ENCODE measurements at places on chromosomes 12 and 14.

DNA sequence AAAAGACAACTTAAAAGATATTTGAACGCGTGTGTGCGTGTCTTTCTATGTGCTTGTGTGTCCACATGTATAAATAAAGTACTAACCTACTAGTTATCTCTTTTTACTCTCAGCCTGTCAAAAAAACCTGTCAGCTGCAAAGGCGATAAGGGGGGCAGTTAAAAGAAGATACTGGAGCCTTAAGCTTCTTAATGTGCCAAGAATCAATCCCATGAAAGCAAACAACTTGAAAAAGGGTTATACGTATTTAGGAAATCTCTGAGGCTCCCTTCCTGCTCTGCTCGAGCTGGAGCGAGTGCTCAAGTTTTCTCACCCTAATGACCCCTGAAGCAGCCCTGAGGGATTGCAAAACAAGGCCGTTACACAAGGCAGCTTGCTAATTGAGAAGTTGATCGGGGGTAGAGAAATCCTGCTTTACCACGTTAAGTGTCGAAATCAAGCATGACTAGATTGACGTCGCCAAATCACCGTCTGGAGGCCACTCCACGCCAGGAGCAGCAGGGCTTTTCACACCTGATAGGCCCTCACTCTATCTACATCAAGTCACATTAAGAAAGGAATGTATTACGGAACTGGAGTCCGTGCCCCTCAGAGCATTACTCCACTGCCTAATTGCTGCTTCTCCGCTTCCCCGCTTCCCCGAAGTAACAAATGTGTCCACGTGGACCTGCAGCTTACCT, 32.4 kb downstream of the LMO3 start:
- no peak for DNase-seq

- DNase-seq, result no peak
These were observed 584 bp downstream of the ACVR1B start for GRCh38 chr12:51951843-51952722.

GRCh38 chr12:6041891-6042290, 82.6 kb downstream of the VWF start:
- DNase-seq, result no peak

DNA sequence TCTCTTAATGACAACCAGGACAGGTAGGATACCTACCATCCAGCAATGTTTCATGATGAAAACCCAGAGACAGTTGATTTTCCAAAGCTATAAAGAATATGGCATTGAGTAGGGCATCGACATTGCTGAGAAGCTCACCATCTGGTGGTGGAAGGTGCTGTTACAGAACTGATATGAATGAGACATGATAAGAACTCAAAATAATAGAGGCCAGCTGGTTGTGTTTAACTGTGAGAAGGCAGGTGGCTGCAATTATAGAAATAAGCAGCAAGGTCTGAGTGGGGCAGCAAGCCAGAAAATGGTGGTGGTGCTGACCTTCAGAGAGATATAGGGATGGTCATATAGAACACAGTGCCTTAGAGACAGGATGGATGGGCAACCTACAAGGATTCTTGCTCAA, 449.7 kb downstream of the BTG1 start:
- no peak for DNase-seq

DNA sequence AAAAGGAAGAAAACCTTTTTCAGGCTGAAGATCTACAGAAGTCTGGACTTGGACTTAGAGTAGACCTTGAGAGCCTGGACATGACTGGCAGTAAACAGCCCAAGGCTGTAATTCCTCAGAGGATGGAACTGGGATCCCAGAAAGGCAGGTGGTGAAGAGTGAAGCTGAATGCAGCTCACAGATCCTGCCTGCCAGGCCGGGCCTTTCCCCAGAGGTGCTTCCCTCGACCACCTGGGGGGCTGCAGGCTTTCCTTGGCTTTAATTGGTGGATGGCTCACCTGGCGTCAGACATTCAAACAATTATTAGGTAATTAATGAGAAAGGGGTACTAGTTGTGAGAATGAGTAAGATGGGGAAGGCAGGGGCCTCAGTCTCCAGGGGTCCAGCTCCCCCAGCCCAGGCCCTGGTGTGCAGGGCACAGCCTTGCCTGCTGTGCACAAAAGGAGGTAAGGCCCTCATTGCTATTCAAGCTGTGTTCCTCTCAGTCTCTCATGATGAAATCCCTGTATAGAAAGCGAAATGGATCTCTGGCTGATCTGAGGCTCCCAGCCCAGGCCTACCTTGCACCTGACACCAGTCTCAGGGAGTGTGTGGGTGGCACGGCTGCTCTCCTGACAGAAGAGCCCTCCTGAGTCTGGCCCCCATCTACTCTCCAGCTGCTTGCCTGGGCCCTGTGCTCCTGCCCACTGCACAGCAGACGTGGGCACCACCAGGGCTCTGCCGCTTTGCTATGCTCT, 63.0 kb upstream of the TCL1A start:
- no peak for DNase-seq

- DNase-seq, result no peak
These were observed 260.5 kb downstream of the C12orf50 start for GRCh38 chr12:87768501-87769287.

DNA sequence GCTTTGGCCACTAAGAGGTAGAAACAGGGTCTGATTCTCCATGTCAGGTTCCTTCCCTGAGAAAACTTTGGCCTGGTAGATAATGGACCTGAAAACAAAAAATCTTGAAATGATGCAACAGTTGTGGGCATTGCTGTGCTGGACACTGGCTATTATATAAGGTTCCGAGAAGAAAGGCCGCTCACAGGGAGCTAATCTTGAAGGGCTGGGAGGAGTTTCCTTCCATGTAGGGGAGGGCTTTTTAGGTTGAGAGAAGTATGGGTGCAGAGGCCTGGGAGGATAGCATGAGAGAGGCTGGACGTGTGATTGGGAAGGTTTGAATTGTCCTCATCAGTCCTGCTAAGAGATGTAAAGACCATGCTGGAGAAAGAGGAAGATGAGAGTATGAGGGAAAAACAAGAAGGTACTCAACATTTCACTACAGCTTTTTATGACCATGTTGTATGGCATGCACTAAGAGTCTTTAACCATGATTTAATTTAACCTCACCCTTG, 11.6 kb downstream of the LRRK2 start:
- DNase-seq, result no peak

DNA sequence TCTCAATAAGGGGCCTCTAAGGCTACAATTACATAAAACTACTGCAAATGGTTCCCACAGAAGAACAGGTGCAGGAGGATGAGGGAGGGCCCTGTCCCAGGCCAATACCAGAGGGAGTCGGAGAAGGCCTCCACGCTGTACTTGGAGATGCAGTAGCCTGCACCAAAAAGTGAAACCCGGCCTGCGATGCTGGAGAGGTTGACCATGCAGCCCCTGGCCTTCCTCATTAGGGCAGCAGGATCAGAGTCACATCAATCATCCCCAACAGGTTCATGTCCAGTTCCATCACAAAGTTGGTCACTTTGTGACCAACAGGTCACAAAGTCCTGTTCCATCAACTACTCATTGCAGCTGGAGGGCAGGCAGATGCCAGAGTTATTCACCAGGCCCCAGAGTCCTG, 23.0 kb downstream of the ZBTB39 start:
- no peak for DNase-seq

DNA sequence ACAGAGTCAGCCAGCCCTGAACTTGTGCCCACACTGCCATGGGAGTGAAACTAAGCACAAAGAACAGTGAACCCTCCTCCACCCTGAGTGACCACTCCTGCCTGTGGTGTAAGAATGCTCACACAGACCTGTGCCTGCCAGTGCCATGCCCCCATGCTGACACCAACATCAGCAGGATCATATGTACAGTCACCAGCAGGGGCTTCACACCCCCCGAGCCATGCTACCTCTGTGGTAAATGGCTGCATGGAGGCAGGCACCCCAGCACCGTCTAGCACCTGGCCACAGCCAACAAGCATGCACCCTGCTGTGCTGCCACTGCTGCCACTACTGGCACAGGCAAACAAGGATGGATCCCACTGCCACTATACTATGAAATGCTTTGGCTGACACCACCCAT, 344.4 kb upstream of the CCDC196 start:
- DNase-seq, result no peak

DNA sequence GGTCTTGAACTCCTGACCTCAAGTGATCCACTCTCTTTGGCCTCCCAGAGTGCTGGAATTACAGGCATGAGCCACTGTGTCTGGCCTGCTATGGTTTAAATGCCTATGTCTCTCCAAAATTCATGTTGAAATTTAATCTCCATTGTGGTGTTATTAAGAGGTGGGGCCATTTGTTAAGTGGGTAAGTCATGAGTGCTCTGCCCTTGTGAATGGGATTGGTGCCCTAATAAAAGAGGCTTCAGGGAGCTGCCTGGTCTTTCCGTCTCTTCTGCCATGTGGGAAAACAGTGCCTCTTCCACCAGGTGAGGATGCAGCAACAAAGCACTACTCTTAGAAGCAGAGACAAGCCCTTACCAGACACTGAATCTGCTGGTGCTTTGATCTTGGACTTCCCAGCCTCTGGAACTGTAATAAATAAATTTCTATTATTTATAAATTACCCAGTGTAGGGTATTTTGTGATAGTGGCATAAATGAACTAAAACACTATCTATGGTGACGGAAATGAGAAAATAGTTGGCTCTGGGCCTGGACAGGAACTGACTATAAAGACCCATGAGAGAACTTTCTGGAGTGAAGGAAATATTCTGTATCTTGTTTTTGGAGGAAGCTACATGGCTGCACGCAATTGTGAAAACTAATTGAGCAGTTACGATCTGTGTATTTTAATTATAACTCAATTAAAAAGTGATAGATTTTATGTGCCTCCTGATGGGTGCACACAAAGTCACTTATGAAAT, 12.1 kb upstream of the ATP23 start:
- DNase-seq, result no peak

DNA sequence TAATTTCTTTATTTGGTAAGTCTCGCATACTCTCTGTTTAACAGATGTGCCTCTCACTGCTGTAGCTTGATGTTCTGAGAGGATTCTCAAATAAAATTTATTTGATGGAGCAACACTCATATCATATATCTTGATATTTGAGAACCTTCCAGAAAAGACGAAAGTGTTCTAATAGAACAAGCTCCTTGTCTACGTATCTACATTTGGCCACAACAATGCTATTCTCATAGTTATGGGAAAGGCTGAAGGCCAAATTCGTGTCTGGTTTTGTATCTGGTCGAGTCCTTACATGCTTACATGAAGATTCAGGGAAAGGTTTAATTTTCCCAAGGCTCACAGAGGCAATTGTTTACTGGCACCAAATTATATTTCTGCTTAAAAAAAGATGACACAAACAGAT, 186.7 kb upstream of the SLC38A2 start:
- no peak for DNase-seq

All from HCT116 (cell line).